ENCODE measurements at places on chromosomes 1 and 21.

- no peak for DNase-seq
Observed at GRCh38 chr1:86382878-86383277, 13.2 kb downstream of the ODF2L start.

- no peak for DNase-seq
Observed at GRCh38 chr1:58405660-58406059, 140.9 kb downstream of the OMA1 start.

GRCh38 chr21:28356422-28356821 lies 636.3 kb downstream of the LTN1 start:
- no peak for DNase-seq

- DNase-seq, result no peak
Observed at GRCh38 chr1:12798911-12799310, 7.7 kb downstream of the PRAMEF1 start.

DNA sequence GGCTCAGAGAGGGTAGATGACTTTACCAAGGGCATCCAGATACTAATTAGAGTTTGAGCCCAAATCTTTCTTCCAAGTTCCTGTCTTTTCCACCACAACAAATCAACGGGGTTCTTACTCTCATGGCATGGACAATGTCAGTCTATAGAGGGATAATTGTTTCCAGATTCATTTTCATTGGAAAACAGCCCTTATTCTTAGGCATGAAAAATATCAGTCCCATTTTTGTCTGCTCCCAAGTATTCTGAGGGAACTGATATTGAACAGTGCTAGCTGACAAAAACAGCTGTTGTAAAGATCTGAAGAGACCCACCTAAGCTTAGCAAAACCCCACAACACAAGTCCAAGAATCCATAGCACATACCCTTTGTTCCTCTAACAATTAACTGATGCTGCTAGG lies 349.1 kb upstream of the BEND5 start:
- DNase-seq, result no peak

- DNase-seq, result no peak
Observed at GRCh38 chr21:34705011-34705410, 36.2 kb downstream of the CLIC6 start.

DNA sequence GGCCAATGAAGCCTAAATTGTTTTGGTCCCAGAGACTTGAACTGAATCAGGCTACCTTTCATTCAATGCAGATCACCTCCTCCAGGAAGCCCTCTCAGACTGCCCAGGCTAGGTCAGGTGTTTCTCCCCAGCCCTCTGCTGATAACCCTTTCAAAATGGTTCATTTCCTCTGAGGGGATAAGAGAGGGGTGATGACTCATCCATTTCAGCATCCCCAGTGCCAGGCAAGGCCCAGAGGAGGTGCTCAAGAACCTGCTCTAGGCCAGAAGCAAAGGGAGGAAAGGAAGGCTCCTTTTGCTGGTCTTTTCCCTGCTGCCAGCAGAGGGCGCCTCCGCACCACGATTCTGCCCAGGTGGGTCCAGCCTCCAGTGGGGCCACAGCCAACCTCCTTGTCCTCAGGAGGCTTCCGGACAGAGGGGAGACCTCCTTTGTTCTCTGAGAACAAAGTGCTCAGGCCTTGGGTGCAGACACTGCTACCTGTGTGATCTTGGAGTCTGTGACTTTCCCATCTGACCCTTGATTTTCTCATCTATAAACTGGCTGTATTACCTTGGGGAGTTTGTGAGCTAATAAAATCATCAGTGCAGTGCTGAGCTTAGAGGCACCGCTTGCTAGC lies 45.3 kb upstream of the ARHGEF10L start:
- DNase-seq, result no peak

DNA sequence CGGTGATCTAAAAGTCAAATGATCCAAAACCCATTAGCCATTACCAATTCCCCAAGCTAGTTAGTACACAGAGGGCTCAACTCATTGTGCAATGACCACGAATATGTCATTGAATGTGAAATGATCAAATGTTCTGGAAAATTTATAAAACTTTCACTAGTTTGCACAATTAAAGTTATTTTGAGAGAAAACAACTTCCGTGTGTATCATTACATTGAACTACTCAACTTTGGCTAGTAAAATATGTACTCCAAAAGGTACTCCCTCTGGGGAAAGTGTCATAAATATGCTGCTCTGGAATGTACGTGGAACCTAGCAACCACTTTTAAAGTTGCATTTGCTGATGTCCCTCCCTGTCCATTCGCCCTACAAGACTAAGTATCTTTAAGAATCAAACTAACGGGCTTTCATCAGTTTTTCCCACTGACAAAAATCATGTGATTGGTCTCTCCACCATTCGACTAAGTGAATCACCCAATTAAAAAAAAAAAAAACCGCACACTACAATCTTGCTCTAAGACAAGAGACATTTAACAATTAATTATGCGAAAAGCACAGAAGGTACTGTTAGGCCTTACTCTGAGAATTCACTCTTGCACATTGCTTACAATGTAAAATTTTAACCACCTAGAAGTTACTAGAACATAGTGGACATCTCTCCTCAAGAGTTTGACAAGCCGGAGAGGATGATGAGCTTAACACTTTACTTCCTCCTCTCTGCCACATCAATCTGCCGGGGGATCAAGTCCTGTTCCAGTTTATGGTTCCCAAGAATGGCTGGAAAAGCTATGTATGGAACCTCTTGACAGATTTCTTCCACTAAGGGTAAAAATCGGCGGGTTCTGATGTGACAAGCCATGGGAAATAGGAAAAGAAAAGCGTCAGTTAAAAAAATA lies 1.2 kb downstream of the ACBD3 start:
- no peak for DNase-seq

GRCh38 chr1:31609514-31610118 lies 7.9 kb upstream of the HCRTR1 start:
- DNase-seq, result no peak

DNA sequence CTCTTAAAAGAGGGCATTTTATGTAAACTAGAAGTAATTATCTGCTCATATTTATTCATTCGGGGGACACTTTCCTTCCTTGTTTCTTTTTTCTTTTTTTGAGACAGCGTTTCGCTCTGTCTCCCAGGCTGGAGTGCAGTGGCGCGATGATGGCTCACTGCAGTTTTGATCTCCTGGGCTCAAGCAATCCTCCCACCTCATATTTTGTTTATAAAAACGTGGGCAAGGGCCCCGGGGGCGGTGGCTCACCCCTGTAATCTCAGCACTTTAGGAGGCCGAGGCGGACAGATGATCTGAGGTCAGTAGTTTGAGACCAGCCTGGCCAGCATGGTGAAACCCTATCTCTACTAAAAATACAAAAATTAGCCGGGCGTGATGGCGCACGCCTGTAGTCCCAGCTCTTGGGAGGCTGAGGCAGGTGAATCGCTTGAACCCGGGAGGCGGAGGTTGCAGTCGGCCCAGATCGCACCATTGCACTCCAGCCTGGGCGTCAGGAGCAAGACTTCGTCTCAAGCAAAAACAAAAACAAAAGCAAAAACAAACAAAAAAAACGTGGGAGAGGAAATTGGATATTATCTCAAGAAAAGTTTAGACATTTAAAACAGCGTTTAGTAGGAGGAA lies 926 bp upstream of the DFFA start:
- no peak for DNase-seq

GRCh38 chr1:14149431-14149830 lies 449.1 kb upstream of the KAZN start:
- DNase-seq, result no peak

DNA sequence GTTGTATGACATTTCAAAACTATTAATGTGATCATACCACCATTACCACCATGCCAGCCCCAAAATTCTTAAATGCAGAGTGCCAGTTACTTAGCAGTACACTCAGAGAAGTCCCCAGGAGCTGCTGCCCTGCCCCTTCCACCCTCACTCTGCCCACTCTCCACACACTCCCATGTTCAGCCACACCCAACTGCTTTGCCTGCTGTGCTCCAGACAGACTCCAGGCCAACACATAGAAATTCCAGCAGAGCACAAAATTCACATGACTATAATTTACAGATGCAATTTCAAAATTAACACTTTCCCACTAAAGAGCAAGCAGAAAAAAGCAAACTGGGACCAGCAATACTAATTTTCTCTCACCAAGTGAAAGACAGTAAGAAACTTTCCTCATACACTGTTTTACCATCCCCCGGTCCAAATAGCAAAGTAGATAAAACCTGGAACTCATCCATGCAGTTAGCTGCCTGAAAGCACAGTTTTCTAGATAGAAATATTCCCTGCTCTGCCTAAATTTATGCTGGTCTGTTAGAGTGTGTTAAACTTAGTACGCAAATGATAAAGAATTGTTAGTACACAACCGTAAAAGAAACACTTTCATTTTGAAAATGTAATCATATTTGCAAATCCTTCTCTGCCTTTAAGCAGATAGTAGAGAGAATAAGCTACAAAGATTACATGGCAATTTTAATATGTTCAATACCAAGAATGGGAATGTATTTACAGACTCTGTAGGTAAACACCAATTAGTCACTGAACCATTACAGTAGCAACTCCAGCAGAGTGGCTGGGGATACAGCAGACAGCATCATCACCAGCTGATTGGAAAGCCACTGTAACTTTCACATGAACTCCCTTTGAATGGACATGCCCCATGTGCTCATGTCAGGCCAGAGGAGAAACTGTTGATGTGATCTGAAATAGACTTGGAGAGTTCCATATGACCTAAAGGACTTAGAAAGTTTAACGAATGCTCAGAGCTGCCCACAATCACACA lies 176.5 kb downstream of the VAV3 start:
- DNase-seq, result no peak

- no peak for DNase-seq
Observed at GRCh38 chr1:43044572-43045361, 86.1 kb upstream of the SLC2A1 start.

Data from hippocampal formation (tissue), 2 donors.